Fibroblast of lung (primary cell): ENCODE measurements at places on chromosomes 2 and 18.

- no peak for DNase-seq
Observed at GRCh38 chr2:26535663-26536275, 57.8 kb upstream of the OTOF start.

GRCh38 chr2:220144411-220144810 is 517.0 kb downstream of the SLC4A3 start:
- peak; percentile 64 for DNase-seq

DNA sequence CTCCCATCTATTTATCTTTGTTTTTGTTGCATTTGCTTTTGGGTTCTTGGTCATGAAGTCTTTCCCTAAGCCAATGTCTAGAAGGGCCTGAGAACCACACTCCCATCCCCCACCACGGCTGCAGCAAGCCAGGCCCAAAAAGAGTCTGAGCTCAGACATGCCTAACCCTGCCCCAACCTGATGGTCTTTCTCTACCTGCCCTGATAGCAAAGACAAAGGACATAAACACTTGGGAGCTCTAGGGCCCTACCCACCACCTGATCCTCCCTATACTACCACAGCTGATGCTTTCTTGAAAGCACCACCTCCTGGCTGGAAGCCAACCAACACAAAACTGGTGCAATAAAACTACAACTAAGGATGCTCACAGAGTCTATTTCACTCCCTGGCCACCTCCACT is 233.4 kb downstream of the WDR7 start:
- DNase-seq, result no peak

- DNase-seq, result no peak
Observed at GRCh38 chr2:241363426-241363825, 7.3 kb downstream of the FARP2 start.

DNA sequence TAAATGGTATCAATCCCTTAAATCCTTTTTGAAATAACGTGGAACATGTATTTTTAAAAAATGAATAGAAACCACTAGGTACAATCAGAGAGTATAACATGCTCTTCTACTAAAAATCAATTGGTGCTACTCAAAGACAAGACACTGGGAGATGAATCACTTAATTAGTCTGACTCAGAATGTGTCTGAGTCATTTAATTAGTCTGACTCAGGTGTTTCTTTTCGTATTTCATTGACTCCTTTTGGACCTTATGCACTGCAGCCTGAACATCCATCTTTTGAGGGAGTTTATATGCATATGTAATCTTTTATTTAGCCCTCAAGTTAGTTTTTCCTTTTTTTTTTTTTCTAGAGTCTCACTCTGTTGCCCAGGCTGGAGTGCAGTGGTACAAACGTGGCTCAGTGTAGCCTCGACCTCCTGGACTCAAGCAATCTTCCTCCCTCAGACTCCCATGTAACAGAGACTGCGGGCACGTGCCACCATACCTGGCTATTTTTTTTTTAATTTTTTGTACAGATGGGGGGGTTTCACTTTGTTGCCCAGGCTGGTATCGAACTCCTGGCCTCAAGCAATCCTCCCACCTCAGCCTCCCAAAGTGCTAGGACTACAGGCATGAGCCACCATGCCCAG is 26.5 kb downstream of the PPP4R3B start:
- DNase-seq, result peak; percentile 53

DNA sequence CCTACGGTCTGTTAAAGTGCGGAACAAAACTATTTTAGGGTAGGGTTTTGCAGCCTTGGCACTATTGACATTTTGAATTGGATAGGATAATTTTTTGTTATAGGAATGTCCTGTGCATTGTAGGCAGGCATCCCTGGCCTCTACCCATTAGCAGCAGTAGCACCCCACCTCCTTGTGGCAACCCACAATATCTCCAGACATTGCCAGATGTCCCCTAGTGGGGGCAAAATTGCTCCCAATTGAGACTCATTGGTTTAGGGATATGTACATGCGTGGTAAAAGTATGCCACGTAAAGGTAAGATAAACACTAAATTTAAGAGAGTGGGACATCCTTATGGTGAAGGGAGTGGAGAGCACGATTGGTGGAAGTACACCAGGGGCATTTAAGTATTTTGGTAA is 4.6 kb downstream of the MIB1 start:
- no peak for DNase-seq

GRCh38 chr2:7816233-7816632 is 865.6 kb upstream of the ID2 start:
- no peak for DNase-seq

GRCh38 chr2:207139552-207139951 is 26.2 kb downstream of the KLF7 start:
- DNase-seq, result no peak

- no peak for DNase-seq
Observed at GRCh38 chr2:2742726-2743125, 411.7 kb upstream of the MYT1L start.

DNA sequence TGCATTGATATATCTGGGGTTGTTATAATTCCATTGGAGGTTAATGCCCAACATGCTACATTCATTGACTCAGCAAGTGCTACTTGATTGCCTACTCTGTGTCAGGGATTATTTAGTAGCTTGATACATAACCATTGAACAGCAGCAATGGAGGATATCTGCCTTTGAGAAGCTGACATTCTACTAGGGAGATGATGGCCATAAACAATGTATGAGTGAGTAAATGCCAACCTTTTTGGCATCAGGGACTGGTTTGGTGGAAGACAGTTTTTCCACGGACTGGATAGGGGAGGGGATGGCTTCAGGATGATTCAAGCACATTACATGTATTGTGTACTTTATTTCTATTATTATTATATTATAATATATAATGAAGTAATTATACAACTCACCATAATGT is 31.9 kb upstream of the TOGARAM2 start:
- no peak for DNase-seq

DNA sequence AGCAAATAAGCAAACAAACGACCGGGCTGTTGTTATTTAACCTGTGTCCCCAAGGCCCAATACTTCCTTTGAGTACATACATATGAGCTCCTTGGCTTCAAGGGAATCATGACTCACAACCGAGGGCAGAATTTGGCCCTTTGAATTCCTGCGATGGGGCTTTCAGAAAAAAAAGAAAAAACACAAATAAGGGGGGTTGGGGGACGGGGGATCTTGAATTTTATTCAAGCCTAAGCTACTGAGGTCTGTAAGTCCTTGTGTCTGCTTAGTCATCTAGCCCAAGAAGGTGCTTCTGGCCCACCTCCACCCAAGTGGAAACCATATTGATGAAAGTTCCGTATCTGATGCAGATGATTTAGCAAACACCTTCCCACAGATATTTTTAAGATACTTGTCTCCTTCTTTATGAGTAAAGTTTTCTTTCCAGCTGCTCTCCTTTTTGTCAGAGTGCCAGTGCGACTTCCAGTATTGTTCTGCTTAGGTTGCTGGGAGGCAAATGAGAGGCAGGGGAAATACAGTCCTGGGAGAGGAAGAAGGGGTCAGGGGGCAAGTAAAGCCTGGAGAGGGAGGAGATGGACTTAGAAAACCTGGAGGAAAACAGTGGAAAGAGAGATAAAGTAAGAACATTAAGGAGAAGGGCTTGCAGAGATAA is 169.6 kb downstream of the ZEB2 start:
- peak; percentile 80 for DNase-seq
